ENCODE measurements at places on chromosomes 1 and 21.

- no peak for DNase-seq
Measured at GRCh38 chr1:221097479-221098281, 218.4 kb downstream of the HLX start.

DNA sequence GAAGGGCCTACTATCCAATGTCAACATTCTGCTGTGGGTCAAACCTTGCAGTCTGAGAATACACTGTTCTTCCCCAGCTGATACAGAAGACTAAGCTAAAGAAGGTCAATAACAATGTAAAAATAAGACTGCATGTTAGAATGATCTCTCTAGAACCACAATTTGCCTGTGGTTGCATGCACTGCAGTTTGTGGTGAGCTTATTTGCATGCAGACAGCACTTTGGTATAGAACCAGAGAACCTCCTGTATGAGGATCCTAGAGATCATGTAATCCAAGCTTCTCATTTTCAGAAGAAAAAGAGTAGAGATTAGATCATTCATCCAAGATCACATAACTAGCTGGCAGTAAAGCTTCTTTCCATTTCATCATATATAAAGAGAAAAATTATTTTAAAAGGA, 15.8 kb downstream of the SYNJ1 start:
- no peak for DNase-seq

- no peak for DNase-seq
Measured at GRCh38 chr1:54812801-54813484, 11.8 kb upstream of the TTC22 start.

DNA sequence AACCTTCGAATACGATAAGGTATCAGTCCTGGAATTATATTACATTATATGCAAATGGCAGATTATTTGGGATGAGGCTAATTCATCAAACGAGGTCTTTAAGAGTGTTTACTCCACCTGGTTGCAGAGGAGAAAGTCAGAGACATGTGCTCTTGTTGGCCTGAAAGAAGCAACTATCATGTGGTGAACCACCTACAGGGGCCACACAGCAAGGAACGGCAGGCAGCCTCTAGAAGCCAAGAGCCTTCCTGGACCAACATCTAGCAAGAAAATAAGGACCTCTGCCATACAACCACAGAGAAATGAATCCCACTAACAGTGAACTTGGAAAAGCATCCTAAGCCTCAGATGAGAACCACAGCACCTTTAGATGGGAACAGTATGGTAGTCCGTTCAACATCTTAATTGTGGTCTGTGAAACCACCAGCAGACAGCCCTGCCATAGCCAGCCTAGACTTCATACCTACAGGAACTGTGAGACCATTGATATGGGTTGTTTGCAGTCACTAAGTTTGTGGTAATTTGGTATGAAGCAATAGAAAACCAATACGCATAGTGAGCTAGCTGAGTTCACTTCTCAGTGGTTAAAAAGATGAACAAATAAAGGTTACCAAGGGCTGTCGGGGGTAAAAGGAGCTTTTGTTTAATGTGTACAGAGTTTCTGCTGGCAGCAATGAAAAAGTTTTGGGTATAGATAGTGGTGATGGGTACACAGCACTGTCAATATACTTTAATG, 345.7 kb upstream of the RUNX1 start:
- no peak for DNase-seq

- no peak for DNase-seq
Measured at GRCh38 chr1:29172415-29172939, 9.2 kb downstream of the SRSF4 start.

- DNase-seq: no peak
Measured at GRCh38 chr1:114088392-114089299, 65.0 kb downstream of the SYT6 start.

DNA sequence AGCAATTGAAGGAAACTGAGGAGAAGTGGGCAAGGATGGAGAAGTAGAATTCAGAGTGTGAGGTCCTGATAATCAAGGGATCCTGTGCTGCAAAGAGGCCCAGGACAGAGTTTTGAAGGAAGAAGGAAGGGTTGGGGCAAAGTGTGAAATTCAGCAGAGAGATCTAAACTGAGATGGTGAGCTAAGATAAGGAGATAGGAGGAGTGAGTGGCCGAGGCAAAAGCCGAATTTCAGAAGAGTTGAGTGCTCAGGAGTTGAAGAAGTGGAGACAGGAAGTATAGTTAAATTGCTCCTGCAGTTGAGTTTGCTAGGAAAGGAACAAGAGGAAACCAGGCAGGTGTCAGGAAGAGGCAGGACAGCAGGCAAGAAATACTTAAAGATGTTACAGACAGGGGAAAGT, 16.4 kb upstream of the MAPKAPK2 start:
- no peak for DNase-seq

DNA sequence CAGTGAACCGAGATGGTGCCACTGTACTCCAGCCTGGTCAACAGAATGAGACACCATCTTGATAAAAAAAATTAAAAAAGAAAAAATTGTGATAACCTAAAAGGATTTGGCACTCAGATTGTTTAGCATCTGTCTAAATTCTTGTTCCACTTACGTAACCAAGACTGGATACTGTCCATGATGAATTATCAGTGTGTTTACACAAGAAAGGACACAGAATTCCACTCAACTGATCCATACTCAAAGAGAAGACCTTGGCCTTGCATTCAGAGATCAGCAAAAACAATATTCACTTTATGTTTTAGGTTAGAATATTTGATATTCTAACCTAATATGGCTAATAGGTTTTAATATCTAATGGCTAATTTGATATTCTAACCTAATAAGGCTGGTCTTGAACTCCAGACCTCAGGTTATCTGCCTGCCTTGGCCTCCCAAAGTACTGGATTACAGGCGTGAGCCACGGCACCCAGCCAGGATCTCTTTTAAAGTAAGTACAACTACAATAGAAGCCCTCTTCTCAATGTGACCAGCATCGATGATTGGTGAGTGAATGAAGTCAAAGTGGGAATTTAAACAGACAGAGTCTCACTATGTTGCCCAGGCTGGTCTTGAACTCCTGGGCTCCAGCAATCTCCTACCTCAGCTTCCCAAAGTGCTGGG, 43.1 kb upstream of the COX20 start:
- DNase-seq: no peak

DNA sequence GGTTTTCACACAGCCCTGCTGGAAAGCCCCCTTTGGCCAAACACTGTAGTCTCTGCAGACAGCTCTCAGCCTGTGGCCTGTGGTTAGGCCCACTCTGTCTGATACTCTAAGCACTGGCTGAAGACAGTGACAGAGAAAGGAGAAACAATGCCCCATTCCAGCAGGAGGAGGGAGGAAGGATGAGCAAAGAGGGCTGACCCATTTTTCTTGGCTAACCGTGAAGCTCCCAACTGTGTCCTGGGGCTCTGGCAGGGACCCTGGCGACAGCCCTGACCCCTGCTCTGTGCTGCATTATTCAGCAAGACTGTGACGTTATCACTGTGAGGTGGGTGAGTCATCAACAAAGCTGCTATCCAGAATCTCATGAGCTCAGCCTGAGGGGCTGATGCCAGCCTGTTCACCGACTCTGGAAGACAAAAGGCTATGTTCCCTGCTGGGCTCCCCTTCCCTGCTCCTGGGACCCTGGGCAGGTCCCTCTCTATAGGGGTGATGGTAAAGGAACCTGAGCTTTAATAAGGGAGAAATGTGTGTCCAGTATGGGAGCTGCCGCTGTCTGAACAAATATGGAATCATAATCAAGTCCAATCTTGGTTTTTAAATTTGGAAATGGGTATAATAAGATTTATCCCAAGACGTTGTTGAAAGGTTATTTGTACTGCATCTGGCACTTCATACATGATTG, 107.0 kb downstream of the RHOU start:
- DNase-seq: no peak

GRCh38 chr1:237005674-237006073, 1.4 kb upstream of the MT1HL1 start:
- no peak for DNase-seq

DNA sequence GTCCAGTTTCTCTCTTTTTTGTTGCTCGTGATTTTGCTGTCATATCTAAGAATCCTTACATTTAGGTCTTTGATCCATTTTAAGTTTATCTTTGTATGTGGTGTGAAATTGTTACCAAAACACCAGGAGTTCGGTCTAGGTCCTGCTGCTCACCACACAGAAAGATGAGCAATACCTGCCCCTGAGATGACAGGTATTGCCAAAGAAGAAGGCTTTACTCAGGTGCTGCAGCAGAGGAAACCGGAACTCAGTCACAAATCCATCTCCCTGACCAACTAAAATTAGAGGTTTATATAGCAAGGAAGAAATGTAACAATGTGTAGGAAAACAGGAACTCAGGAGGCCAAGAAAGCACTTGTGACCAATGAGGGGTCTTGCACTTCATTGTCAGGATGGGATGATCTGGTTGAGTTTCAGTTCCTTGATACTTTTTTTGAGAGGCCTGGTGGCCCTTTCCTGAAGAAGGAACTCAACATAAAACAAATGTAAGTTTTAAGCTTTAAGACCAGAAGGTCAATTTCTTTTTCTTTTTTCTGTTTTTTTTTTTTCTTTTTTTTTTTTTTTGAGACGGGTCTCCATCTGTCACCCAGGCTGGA, 16.5 kb upstream of the SETDB1 start:
- no peak for DNase-seq

DNA sequence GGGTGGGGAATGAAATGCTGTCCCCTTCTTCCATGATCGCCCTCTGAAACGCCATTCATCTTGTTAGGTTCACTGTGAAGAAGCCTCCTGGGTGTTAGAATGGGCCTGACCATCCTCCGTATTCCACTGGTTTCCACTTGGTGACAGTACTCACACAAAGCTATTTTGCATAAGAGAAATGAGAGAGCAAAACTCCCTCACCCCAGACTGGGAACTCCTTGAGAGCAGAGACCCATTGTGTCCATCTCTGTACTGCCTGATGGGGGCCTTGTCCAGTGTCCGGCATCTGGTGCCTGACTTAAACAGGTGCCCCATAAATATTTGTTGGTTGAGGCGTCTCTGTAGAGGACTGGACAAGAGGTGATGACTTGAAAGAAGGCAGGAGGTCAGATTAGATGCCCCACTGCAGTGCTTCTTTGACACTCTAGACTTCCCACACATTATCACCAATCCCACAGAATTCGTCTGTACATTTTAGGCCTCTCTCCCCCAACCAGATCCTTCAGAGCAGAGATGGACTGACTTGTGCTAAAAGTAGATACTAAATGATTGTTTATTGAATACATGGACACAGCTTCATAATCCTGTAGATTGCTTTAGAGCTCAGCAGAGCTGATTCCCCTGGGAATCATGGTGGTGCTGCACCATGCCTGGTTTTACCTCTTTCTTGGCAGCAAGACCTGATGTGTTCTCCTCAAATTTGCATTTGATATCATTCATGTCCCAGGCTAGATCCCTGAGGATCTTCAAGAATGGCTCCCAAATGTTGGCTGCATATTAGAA, 22.4 kb upstream of the KCNA2 start:
- DNase-seq: no peak

- no peak for DNase-seq
Measured at GRCh38 chr21:42056996-42057689, 14.0 kb upstream of the UMODL1 start.

- DNase-seq: no peak
Measured at GRCh38 chr1:46461809-46462448, 27.7 kb upstream of the DMBX1 start.

DNA sequence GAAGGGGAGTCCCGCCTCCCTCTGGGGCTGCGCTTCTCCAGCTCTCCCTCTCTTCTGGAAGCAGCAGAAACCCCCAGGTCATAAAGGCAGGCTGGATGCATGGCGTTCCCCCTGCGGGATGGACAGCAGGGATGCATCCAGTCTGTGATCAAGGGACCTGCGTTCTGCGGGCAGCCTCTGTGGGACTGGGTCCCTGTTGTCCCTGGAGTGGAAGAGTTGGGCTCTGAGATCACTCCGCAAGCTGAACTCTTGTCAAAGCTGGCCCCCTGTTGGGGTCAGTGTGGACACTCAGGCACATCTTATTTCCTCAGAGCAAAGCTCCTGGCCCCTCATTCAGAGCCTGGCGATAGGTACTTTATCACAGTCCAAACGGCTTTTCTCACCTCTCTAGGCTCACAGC, 341.2 kb downstream of the PTPRU start:
- DNase-seq: no peak

DNA sequence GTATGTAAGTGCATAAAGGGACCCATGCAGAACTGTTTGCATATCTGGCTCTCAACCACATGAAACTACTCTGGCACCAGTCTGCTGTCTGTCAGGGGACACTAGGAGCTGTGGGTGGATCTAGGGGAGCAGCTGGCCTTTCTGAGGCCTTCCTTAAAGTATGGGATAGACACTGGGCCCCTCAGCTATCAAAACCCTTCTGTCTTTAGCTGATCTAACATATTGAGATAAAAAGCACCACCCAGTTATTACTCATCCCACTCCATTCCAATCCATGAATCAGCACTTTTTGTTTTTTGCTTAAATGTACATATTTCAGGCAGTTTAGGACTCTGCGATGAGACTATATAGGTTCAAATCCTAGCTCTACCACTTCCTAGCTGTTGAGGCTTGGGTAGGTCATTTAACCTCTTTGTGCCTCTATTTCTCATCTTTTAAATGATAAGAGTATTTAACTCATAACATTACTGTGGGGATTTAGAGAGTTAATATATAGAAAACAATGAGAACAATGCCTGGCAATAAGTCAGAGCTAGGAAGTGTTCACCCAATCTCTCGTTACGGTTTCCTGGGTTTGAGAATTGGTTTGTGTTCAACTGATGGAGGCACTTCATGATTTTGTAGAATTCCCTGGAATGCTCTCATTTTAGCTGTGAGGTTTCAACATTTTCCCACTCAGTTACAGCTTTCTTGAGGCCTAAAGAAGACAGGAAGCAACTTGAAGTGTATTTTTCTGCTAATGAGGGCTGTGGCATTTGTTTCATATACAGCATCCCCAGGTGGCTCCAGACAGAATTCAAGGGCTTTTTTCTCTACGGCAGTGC, 68.9 kb downstream of the LRIG2 start:
- DNase-seq: no peak

DNA sequence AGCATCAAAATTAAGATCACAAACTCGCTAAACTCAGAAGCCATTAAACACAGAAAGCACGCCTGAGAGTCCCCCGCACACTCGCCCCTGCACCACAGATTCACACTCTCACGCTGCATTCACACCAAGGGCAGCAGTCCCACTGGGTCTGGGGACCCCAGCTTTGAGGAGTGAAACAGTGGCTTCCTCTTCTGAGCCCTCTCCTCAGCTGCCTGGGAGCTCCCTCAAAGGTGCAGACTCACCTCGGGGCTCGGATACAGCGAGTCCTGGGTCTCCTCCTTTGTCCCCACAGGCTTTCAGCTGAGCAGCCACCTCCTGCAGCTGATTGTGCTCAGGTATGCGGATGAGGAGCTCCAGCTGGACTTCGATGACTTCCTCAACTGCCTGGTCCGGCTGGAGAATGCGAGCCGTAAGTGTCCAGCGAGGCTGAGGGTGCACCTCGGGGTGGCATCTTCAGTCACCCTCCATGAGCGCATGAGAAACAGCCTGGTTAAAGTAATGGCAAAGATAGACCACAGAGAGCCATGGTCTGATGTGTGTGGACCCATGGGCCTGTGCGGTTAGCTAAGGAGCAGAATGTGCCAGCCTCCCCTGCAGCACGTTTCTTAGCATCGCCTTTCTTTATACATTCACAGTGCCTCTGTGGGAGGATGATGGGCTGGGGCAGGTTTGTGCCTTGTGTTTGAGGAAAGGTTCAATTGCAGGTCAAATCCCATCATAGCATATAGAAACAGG, 47.9 kb downstream of the CAPN9 start:
- no peak for DNase-seq

All from stimulated activated CD8-positive, alpha-beta memory T cell treated with anti-CD3 and anti-CD28 coated beads, Interleukin-2, amount 100 ng/mL, for 1 hour (primary cell).